Activated CD8-positive, alpha-beta T cell treated with anti-CD3 and anti-CD28 coated beads, Interleukin-2, amount 10 ng/mL, durations not matched to agents 7 days and 5 days (primary cell): ENCODE measurements at places on chromosomes 3 and 15. TPM values are rescaled to one million over a fixed set of nuclear protein-coding genes. Genes with fewer than 3 reads are reported as not detected.

The FGF7 gene
- total RNA-seq = not detected

- no peaks in the 10 kb centered on the region for H3K36me3 ChIP-seq
- H3K27me3 ChIP-seq = no peaks in the 10 kb centered on the region
- peaks cover 5% of the 10 kb centered on the region for H3K4me1 ChIP-seq
- DNase-seq = no peak
- no peak overlapping the region for H3K27ac ChIP-seq
These were observed 186.3 kb downstream of the FEZF2 start for GRCh38 chr3:62187022-62187431.

DNA sequence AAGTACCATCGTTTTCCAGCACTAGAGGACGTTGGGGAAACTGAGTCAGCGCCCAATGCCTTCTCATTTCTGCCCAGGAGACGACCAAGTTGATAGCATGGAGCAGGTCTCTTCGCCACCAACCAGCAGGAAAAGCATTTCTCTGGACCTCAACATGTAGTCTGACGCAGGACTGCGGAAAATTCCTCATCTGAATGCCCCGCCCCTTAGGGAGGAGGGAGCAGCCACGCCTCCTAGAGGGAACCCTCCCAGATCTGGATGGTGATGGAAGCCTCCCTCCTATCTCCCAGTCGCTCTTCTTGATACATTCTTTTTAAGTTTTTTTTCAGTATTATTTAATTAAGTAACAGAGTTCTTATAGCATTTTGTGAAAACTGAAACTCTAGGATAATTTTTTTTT lies 17.4 kb upstream of the MINDY4B start:
- DNase-seq = no peak
- H3K27ac ChIP-seq = no peak overlapping the region
- H3K4me3 ChIP-seq = no peak overlapping the region
- peaks cover 8% of the 10 kb centered on the region for H3K27me3 ChIP-seq
- no peaks in the 10 kb centered on the region for H3K36me3 ChIP-seq

DNA sequence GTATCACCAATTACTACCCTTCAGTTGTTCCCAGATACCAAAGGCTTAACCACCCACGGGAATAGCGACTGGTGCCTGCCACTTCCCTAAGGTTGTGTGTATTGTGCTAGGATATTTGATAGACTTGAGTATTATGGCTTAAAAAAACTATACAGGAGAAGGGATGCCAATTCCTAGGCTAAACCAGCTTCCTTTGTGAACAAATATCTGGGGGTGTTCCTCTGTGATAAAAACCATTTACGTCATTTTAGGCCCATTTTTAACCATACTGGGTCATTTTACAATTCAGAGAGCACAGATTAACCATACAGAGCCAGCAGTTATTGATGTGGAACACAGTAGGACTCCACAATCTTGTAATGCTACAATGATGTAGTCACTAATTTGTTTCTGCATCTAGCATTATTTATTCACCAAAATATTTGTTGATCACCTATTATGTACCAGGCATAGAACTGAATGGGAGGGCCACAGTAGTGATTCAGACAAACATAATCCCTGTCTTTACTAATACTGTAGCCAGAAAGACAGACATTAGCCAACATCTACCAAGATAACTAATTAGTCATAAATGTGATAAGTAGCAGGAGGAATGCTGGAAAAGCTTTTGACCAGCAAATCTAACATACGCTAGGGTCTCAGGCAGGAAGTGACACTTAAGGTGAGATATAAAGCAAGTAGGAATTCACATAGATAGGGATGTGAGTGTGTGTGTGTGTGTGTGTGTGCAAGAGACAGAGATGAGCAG lies 184.8 kb downstream of the MECOM start:
- no peak overlapping the region for H3K27ac ChIP-seq
- no peak for DNase-seq
- H3K4me3 ChIP-seq = no peak overlapping the region

- DNase-seq = peak; percentile 80
- no peak overlapping the region for H3K27ac ChIP-seq
- H3K4me3 ChIP-seq = no peak overlapping the region
- H3K36me3 ChIP-seq = no peaks in the 10 kb centered on the region
- no peaks in the 10 kb centered on the region for H3K27me3 ChIP-seq
- peaks cover 2% of the 10 kb centered on the region for H3K4me1 ChIP-seq
These were observed 185.1 kb downstream of the GOLGA6L6 start for GRCh38 chr15:20356444-20356910.
